ENCODE measurements at places on chromosomes 4 and X. TPM values are rescaled to one million over a fixed set of nuclear protein-coding genes. Genes with fewer than 3 reads are reported as not detected.
A peak's percentile ranks its signal among the peaks of the same experiment; 100 is the strongest.

- DNase-seq, result no peak
These were observed 18.1 kb upstream of the ADAD1 start for GRCh38 chr4:122360754-122361153.

GRCh38 chr4:113212613-113213012 lies 163.2 kb downstream of the ANK2 start:
- DNase-seq, result no peak

Gene IL1RAPL2
- 0.48 TPM for total RNA-seq

- no peak for DNase-seq
These were observed 22.5 kb downstream of the NFXL1 start for GRCh38 chr4:47891928-47892327.

Gene FRAS1
- 0.65 TPM for total RNA-seq

DNA sequence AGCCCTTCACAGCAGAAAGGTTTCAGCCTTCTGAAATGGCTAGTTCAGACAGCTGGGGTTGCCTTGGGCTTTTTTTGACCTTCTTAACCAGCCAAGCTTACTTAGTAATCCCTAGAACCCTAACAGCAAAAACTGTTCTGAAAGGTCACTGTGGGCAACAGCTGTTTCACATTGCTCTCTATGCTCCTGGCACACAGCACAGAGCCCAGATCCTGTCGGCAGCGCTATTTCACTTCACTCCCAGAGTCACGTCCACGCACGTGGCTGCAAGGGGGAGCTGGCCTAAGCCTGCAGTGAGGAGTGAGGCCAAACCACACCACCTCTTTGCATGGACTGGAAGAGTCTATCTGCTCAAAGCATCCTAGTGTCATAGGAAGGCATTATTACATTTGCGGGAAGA lies 32.0 kb upstream of the STS start:
- DNase-seq, result no peak

- no peak for DNase-seq
These were observed 78.3 kb downstream of the FHDC1 start for GRCh38 chr4:153014460-153014859.

DNA sequence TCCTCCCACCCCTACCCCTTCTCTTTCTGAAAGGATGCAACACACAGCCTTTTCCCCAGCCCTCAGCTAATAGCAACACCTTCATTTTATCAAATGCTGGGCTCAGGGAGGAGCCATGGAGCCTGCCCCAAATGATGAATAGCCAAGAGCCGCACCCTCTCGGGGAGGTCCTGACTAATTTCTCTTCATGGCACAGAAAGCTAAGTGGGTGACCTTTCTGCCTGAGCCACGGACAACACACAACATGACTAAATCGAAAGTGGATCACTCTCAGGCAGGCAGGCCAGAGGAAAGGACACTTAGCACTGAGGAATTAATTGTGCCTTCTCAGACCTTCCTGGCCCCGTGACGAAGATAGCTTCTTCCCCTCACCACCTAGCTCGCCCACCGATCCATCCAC lies 165.1 kb upstream of the RAI2 start:
- DNase-seq, result no peak

Gene PDE5A
- total RNA-seq, result 0.53 TPM

Gene CAPN6
- total RNA-seq, result 0.28 TPM

DNA sequence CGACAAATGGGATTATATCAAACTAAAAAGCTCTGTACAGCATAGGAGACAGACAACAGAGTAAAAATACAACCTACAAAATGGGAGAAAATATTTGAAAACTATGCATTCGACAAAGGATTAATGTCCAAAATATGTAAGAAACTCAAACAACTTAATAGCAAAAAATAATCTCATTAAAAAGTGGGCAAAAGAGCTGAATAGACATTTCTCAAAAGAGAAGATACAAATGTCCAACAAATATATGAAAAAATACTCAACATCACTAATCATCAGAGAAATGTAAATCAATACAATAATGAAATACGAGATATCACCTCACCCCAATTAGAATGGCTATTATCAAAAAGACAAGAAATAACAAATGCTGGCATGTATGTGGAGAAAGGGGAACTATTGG lies 272.9 kb downstream of the KLHL13 start:
- no peak for DNase-seq

Gene CXCL9
- total RNA-seq, result 0.10 TPM

GRCh38 chrX:46626566-46626965 lies 53.0 kb downstream of the CHST7 start:
- no peak for DNase-seq

DNA sequence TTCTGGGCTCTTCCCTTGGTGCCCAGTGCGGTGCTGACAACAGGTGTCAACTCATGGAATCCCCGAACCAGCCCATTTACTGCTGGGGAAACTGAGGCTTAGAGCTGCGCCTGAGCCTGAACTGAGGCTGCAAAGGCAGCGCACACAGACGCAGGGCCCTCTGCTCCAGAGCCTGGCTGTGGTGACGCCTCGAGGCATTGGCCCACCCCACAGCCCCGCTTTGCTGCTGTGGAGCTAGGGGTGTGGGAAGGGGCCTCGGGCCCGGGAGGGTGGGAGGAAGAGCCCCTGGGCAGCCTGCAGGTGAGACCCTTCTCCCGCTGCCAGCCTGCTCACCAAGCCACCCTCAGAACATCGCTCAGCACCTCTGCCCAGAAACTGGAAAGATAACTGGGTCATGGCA lies 97.4 kb upstream of the LRPAP1 start:
- no peak for DNase-seq

DNA sequence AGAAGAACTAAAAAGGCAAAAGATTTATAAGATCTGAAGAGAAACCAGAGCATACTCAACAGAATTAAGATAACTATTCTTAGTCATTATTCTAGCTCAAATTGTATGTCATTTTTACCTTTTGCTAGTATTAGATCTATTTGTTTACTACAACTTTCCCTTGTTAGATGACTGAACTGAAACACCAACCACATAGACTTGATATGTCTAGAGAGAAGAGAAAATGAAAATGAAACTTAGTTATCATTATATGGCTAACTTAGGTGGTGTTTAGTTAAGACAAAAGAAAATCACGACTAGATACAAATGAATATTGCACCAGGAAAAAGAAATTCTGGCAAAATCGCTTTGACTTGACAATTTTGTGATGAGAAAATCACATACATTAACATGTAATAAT lies 690.8 kb downstream of the PCDH18 start:
- DNase-seq, result no peak

Gene FABP2
- total RNA-seq, result not detected

- peak; percentile 47 for DNase-seq
These were observed 136.2 kb downstream of the CFAP299 start for GRCh38 chr4:80471756-80472155.

- no peak for DNase-seq
These were observed 89.2 kb downstream of the WDFY3 start for GRCh38 chr4:84877051-84877833.

Gene SHISA3
- total RNA-seq, result 0.28 TPM

- no peak for DNase-seq
These were observed 72.7 kb upstream of the H2AZ1 start for GRCh38 chr4:100022792-100023222.

DNA sequence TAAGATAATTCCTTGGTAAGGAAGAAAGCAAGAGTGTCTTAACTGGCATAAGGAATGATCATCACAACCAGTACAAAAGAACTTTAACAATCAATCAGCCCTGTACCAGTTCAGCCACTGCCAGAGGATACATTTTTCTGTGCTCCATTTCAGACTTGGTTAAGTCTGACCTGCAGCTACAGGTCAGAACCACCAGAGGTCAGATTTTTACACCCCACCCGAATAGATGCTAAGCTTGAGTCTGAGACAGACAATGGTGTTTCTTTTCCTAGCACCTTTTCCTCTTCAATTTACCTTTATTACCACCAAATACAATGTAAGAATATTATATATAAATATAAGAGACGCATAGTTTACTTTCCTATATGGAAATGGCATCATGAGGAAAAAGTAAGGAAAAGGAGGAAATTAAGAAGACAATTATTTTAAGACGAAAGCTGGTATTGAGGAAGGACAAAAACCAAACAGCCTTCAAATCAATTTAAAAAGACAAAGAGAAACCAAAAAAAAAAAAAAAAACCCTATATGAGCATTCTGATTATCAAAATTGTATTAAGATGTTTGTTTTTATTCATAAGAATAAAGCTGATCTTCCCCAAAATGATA lies 215.3 kb upstream of the TTC29 start:
- DNase-seq, result no peak

Gene ERAS
- total RNA-seq, result not detected

Gene TACR3
- total RNA-seq, result not detected

Gene TMPRSS11A
- not detected for total RNA-seq

GRCh38 chrX:50613846-50614245 lies 143.2 kb upstream of the DGKK start:
- DNase-seq, result no peak

Gene CLGN
- 0.50 TPM for total RNA-seq

Gene H2BW2
- total RNA-seq, result not detected

DNA sequence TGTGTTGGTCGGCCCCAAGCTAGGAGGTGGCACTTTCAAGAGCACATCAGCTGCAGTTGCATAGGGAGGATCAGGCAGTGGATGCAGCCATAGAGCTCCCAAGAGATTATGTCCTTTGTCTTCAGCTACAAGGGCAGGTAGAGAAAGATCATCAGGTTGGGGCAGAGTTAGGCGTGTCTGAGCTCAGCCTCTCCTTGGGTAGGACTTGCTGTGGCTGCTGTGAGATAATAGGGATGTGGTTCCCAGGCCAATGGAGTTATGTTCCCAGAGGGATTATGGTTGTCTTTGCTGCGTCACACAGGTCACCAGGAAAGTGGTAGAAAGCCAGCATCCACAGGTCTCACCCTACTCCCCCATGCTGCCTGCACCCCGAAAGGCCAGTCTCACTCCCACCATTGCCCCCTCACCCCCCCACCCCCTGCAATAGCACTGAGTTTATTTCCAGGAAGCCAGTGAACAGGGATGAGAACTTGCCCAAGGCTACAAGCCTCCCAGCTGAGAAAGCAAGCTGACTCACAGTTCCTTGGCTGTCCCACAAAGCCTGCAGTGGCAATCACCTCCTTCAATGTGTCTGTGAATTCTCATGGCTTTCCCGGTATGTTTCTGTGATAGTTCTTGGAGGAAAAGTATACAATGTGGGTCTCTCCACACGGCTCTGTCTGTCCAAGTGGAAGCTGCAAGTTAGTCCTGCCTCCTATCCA lies 148.4 kb downstream of the STPG2 start:
- DNase-seq, result no peak

Gene CNKSR2
- 2.2 TPM for total RNA-seq

DNA sequence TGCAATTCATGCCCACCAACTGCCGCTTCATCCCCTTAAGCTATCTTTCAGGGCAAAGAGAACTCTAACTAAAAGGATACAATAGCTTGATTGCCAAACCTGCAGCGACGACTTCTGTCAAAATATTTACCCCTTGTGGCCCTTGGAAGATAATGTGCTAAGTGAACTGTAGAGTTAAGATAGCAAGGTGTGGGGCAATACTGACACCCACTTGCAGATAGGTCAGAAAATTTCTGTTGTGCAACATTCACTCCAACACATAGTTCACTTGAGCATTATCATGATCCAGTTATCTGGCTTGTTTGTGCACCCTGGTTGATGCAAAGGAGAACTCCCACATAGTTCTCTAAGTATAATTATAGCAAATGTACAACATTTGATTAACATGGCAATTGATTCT lies 55.6 kb downstream of the RHOXF2B start:
- no peak for DNase-seq

Gene PTCHD1
- 0.03 TPM for total RNA-seq

GRCh38 chr4:47566566-47566965 lies 81.5 kb downstream of the ATP10D start:
- no peak for DNase-seq

DNA sequence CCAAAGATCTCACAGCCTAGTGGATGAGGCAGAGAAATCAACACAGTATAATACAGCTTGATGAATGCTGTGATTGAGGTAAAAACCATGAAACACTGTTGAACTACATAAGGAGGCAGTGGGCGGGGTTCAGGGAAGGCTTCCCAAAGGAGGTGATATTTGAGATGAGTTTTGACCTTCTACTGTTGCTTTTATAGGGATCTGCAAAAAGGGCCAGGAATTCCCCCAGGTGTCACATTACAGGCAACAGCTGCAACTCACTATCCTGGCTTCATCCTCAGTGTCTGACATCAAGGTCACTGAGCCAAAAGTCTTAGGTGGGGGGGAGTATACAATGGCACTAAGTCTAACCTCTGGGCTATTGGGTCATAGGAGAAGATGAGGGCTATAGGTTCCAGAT lies 185.7 kb upstream of the NRK start:
- DNase-seq, result no peak
